Fibroblast of lung (primary cell): ENCODE measurements at places on chromosomes 1 and 21.

- no peak for DNase-seq
These were observed 4.6 kb downstream of the FDPS start for GRCh38 chr1:155313261-155313660.

DNA sequence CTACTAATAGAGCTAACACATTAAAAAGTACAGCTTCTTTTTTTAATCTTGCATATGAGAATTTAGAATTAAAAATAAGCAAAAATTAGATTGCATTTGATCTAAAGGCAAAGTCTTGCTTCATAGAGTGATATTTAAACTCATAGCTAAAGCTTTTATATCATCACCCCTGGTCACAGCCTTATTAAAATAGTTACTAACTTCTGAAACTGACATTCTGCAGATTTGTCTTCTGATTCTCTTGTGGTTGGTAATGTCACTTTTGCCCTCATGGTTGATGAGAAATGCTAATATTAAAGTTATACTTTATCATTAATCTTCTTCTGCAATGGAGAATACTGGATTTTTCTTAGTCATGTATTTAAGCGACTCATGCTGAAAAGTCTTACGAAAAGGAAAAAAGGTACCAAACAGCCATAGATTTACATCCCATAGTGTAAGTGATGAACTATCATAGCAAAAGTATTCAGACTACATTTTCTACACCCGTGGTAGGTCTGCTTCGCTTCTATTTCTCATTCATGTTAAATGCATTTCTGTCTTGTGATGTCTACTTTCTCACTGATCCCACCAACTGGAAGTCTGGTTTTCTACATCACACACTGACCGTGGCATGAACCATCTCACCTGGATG, 330.5 kb upstream of the B3GALT2 start:
- DNase-seq = no peak

GRCh38 chr1:21287905-21288514, 2.3 kb downstream of the ECE1 start:
- DNase-seq = no peak

DNA sequence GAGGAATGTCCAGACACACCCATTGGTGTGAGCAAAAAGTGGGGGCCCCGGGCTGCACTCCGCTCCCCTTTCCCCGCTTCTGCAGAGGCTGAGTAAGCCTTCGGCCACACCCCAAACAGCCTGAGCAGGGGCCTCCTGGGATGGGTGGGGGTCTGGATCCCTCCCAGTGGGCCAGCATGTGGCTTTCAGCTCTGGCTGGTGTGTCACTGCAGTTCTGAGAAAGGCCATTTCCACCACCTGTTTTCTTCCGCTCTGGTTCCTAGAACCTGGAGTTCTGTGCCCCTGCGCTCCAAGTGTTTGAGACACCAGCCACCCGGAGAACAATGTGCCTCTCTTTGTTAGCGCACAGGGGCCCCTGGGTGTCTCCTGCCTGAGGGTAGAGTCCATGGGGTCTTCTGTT, 30.9 kb downstream of the SLC37A1 start:
- DNase-seq = no peak

- no peak for DNase-seq
These were observed 115.0 kb downstream of the TTLL7 start for GRCh38 chr1:83883979-83884378.

DNA sequence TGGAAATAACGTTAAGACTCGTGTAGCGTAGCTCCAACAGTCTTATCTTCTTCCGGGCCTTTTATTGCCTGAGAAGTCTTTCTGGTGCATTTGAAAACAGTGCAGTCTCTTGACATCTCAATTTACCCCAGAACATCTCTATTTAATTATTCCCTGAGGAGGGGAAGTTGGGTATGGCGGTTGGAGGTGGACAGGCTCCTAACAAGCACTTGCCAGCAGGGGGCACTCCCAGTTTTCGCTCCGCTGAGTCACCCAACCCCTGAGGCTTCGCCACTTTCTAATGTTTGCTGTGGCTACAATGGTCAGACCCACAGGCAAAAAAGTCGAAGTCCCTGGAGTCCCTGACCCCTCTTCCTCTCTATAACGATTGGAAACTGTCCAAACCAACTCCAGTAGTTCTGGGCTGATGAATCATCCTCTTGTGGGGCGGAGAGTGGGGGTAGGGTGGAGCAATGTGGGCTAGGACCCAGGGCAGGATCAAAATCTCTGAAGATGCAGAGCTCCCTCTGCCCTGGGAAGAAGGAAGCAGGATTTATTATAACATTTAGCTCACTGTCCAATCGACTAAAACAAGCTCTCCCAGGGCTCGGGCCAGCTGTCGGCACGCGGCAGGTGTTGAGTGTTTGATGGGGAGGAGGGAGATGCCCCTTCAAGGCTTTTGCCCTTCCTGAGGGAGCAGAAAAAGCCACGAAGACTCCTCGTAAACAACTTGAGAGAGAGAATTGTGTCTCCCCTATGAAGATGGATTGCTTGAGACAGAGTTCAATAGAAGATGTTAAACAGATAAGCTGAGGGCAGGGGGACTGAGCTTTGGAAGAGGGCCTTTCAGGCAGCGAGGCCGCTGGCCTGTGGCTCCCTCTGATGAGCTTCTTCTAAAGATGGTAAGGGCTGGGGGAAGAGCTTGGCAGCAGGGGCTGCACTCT, 85.7 kb downstream of the BRINP2 start:
- DNase-seq = peak; percentile 99

GRCh38 chr1:62823556-62823955, 39.6 kb downstream of the ATG4C start:
- DNase-seq = no peak

- DNase-seq = peak; percentile 85
These were observed 4.4 kb upstream of the ADAMTS1 start for GRCh38 chr21:26849428-26850115.

- DNase-seq = peak; percentile 65
These were observed 133.6 kb downstream of the EIF4G3 start for GRCh38 chr1:21042929-21043605.

DNA sequence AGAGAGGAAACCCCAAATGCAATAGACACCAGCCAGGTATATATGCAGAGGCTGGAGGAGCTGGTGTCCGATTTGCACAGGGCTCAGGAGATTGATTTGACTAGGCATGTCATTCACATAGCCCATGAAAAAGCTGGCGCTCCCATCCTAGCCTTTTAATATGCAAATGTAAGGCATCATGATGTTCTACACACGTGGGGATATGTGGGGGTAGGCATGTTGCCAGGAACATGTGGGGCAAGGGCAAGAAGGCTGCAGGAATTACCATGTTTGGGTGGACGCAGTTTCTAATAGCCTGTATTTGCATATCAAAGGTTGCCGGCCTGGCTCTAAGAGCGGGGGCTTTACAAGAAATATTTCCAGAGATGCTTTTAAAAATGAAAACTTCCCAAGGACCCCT, 11.7 kb upstream of the SH3GLB1 start:
- DNase-seq = no peak

GRCh38 chr1:9112961-9113880, 15.7 kb downstream of the GPR157 start:
- DNase-seq = no peak

DNA sequence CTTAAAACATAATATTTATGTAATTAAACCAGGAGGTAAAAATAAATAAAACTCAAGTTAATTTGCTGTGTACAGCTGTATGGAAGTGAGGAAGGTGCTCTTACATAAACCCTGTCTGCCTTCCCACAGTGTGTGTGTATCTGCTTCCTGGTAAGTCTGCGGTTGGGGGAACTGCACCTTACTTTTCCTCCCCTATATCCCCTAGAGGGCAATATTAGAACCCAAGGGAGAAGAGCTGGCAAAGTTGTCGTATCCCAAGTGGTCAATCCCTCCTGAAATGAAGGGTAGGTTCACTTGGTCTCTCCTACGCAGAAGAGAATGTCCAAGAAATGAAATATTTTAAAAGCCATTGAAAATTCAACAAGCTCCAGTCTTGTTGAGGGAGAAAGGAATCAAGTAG, 17.8 kb upstream of the JAK1 start:
- DNase-seq = no peak

DNA sequence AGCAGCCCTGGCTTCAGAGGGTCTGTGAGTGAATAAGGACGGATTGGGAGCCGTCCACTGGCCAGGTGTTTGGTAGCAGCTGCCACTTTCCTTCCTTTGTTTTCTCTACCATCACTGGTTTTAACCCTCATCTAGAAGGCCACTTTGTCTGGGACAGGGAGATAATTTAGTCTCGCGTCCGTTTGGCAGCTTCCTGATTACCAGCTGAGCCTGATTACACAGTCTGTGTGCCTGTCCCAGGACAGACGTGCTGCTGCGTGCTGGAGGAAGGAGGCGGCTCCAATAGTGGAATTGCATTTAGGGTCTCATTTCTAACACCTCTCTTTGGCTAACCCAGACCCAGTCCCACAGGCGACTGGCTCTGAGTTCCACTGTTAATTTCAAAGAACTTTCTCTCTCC, 24.6 kb upstream of the CASQ2 start:
- no peak for DNase-seq

GRCh38 chr1:42966688-42967612, 8.3 kb upstream of the SLC2A1 start:
- DNase-seq = peak; percentile 97

DNA sequence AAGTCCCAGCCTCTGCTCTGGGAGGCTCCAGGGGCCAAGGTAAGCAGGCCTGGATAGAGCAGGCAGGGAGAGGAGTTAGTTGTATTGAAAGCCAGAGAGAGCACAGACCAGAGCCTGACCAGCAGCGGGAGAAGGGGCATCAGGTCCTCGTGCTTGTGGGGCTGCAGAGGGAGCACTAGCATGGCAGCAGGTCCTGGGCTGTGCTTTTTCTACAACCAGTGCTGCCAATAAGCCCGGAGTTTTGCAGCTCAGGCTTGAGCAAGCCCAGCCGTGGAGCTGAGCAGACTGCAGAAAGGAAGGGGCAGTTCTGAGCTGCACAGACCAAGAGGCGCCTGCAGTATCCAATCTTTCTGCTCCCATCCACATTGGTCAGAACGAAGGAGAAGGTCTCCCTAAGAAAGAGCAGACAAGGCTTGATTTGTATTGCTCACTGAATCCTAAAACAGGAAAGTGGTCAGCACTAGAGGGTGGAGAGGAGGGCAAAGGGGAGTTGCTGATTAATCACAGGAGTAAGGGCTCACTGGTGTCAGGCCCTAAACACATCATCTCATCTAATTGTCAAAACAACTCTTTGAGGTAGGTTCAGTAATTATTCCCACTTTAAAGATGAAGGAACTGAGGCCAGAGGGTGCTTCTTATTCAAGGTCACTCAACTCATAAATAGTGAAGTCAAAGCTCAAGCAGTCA, 2.7 kb downstream of the DENND2D start:
- DNase-seq = peak; percentile 15

GRCh38 chr1:157099633-157100009, at the start of gene ETV3L:
TSS of gene ETV3L (minus strand) at chr1:157099808. CDS start at chr1:157099523, 285 bp downstream.
- no peak for DNase-seq

DNA sequence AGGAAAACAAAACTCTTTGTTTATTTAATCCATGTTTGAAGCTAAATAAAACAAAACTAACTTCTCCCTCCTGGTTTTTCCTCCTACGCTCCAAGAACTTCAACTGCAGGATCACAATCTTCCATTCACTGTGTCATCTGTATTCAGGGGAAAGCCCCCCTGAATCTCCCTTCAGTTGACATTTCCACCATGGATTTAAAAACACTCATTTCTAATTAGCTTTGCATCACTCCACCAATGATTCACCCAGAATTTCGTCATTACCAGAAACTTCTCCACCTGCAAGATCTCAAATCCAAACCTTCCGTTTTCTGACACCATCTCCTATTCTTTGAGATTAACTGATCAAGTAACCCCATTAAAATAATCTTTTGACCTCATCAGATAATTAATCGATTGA, 10.9 kb upstream of the RGS5 start:
- peak; percentile 17 for DNase-seq

GRCh38 chr1:4132352-4133296, 232.6 kb upstream of the C1orf174 start:
- DNase-seq = no peak

GRCh38 chr1:96464991-96465390, 256.6 kb upstream of the PTBP2 start:
- DNase-seq = no peak

- DNase-seq = peak; percentile 46
These were observed 41.2 kb downstream of the SPAG17 start for GRCh38 chr1:118143831-118144230.

- DNase-seq = no peak
These were observed 128.4 kb downstream of the CNIH3 start for GRCh38 chr1:224744521-224744920.

DNA sequence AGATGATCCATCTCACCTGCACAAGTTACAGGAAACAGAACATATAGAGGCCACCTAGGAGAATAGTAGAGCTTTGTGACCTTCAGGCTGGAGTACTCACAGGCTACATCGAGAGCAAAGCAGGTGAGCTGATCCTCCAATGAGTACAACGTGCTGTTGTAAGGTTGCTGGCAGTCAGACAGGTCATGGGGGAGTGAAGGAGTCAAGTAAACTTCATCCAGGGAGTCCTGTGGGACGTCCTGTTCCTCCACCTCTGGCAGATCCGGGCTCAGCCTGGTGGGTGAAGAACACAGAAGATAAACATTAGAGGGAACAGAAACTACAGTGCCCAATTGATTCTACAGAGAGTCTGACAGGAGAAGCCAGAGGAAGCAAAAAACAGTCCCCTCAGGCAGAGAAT, 62.5 kb downstream of the PRKAB2 start:
- no peak for DNase-seq

DNA sequence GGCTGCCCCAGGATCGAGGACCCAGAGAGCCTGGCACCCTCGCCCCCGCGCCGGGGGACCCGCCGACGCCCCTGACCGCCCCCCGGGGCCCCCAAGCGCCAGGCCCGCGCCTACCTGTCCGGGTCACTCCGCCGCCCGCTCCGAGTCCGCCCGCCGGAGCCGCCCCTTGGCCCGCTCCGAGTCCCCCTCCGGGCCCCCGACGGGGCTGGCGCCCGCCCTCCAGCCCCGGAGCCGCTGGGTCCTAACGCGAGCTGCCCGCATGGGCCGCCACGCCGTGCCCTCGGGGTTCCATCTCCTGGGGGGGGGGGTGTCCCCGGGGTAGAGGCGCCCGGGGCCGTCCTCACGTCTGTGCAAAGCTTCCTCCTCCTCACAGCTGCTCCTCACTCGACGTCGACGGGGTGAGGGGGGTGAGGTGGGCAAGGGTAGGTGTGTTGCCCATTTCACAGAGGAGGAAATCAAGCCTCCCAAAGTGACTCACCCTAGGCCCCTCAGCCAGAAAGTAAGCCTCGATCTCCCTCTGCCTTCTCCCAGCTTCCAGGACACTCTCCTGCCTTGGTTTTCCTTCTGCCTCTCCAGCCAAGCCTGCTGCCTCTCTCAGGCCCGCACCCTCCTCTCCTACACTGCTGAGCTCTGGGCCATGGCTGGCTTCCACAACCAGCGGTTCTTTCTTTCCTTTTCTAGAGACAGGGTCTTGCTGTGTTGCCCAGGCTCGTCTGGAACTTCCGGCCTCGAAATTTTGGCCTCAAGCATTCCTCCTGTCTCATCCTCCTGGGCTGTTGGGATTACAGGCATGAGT, at the start of gene MFAP2:
Gene MFAP2 (minus strand): TSS at position 148 of the 796 bp plus-strand sequence. CDS start 2,347 bp downstream, outside the sequence.
- DNase-seq = peak; percentile 44

DNA sequence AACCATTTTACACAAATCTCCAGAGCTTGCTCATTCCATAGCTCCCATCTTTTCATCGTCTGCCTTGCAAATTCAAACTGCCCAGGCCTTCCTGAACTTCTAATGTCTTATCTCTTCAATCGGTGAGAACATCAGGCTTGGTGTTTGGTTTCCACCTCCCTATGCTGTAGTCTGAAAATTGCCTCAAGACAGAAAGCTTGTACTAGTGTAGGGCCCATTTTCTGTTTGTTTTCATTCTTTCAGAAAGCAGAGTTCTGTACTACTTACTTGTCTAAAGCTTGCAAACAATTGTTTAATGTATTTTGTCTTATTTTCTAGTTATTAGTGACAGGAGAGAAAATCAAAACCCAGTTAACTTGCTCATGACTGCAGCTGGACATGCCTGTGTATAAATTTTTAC, 16.8 kb downstream of the HOOK1 start:
- no peak for DNase-seq
